ENCODE measurements at places on chromosomes 1 and 21.
A peak's percentile ranks its signal among the peaks of the same experiment; 100 is the strongest.

DNA sequence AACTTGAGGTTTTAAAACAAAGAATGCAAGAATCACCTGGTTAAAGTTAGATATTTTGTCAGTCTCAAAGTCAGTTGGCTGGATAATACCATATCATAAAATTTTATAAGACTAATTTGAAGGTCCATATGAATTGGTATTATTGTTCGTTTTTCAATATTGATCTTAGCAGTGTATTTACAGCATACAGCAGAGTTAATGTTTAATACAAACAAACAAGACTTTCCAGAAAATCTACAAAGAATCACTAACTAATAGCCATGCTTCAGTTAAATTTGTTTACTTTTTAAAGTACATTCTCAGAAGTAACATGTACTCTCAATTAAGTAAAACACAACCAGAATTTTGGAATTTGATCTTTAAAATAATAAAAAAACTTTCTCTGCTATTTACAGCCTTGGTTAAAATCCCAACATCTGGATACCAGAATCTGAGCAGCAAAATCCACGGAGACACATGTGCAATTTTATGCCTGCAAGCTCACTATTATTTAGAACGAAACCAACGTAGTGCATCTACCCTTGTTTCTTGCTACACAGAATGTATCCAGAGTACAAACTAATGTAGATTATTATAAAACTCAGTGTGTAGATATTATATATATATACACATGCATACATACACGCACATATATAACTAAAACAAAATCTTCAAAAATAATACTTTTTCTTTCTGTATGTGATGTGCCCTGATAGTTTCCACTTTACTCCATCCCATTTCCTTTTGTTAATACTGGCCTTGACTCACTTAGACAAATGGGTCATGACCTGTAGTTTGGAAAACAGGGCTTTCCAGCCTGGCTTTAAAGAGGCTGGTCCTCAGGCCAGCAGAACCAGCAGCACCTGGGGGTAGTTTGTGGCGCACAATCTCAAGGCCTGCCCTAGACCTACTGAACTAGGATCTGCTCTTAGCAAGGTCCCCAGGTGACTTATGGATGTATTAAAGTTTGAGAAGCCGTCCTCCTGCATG is 63.6 kb upstream of the ERG start:
- no peak for DNase-seq

DNA sequence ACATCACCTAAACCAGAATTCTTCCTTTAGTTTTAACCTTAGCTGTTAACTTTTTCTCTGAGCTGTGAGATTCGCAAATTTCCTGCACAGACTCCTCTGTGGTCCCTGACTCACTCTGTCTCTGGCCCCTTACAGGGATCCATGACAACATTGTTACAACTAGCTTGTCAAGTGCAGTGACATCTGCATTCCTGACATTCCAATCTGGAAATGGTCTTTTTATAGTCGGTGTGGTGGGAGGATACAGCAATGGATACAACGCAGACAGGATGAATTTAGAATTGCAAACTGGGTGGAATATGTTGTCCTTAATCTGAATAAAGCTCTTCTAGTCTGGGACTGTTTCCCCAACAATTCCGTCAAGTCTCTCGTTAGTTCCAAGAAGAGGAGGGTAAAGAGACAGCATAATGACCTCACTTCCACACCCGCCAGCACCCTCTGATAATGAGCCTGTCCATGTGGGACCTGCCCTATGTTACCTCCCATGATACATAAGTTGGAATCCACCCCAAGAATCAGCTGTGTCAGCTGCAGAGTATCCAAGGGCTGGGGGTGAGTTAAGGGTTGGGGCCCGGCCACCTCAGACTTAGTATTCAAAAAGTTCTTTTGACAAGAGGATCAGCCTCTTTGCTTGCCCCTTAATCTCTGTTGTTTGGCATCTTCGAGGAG is 49.4 kb downstream of the ILDR2 start:
- no peak for DNase-seq

DNA sequence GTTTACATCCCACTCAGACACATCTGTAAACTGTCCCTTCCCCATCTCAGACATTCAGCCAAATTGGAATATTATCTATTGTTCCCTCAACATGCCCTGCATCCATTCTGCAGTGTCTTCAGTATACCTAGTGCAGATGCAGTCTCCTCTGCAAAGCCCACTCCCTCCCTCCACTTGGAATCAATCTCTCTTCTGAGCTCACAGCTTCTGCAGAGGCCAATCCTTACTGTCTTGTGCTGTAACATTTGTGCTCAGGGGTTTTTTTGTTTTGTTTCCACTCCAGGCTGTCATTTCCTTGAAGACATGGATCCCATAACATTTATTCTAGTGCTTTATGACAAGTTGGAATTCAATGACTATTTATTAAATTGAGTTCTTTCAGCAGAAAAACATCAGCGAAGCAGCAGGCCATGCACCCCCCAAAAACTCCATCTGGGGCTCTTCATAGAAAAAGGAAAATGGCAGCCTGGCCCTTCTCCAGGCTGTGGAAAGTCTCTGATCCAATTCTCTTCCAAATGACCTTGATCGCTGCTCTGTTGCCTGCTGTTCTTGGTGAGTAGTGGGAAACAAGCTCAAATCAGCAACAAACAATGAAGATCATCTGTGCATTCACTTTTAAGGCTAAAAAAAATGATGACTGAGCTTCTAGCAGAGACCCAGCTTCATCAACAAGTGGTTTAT is 8.7 kb downstream of the C4BPA start:
- no peak for DNase-seq

GRCh38 chr1:65206836-65207235 is 58.8 kb downstream of the AK4 start:
- DNase-seq = no peak

- no peak for DNase-seq
Observed at GRCh38 chr1:223189903-223190724, 47.1 kb upstream of the TLR5 start.

DNA sequence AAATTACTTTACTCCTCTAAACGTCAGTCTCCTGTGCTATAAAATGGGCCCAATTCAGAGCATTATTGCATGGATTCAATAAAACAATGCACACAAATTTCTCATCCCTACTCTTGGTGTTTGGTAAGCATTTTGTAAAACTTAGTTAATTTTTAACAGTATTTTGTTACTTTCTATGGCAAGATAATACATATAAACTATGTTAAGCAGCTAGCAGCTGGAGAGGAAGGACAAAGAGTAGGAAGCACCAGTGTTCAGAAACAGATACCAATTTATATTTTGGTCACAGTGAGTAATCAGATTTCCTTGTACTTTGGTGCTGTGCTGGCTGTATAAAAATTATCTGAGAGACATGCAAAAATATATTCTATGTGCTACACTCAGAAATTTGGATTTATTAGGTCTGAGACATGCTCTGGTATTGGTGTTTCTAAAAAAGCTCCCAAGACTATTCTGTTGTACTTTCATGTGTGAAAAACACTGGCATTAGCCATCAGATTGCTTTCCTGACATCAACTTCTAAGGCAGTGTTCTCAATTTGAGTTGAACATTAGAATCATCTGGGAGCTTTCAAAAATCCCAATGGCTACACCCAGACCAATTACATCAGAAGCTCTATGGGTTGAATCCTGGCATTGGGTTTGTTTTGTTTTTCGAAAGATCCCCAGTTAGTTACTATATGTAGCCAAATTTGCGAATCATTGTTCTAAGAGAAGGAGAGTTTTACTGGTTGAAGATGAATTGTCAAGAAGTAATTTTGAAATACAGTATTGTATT is 100.3 kb upstream of the C1orf87 start:
- no peak for DNase-seq

- no peak for DNase-seq
Observed at GRCh38 chr1:53273526-53273925, 35.2 kb upstream of the MAGOH start.

- no peak for DNase-seq
Observed at GRCh38 chr1:229271448-229272159, 693 bp downstream of the RAB4A start.

DNA sequence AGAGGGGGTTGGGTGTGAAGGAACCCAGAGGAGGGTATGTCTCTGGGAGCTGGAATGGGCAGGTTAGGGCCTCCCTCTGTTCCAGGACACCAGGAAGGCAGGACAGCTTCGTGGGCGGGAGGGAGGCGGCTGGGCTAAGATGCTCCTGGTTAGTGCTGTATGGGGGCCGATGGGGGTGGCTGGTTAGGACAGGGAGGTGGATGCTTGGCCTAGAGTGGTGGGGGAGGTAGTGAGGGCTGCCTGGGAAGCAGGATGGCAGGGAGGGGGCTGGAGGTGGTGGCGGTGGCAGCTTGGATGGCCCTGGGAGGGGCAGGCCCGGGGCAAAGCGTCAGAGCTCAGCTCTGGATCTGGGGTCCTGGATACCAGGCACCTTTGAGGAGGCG is 6.2 kb upstream of the MMP23B start:
- no peak for DNase-seq

- DNase-seq = no peak
Observed at GRCh38 chr1:168498159-168498631, 45.6 kb downstream of the XCL2 start.

GRCh38 chr1:21294266-21294989 is 4.2 kb upstream of the ECE1 start:
- no peak for DNase-seq

GRCh38 chr1:46603858-46604549 is at the start of gene MKNK1:
TSS of gene MKNK1 (minus strand) at chr1:46604268. CDS start at chr1:46583327, 20,941 bp downstream.
- DNase-seq = peak; percentile 82

- DNase-seq = no peak
Observed at GRCh38 chr1:200042119-200042551, 14.6 kb downstream of the NR5A2 start.

- no peak for DNase-seq
Observed at GRCh38 chr1:210347112-210347511, 18.4 kb downstream of the HHAT start.

GRCh38 chr1:200653022-200653462 is 16.7 kb downstream of the DDX59 start:
- no peak for DNase-seq

GRCh38 chr21:41368735-41369104 is 6.9 kb downstream of the MX2 start:
- no peak for DNase-seq

DNA sequence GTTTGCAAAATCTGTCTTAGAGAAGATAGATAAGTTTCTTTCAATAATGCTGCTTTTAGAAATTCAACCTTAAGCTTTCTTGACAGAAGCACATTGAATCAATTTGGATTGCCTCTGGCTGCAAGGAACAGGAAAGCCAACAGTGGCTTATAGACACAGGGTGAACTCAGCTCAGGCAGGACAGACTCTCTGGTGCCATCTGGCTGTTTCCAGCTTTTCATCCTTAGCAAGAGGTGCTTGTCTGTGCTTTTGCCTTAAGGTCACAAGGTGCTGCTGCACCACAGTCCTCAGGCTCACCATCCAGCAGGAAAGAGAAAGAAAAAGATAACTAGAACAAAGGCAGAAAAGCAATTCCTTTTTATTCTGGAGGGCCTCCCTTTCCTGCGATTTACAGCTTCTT is 93.7 kb upstream of the ETS2 start:
- no peak for DNase-seq

- DNase-seq = no peak
Observed at GRCh38 chr1:166905900-166906299, 29.8 kb upstream of the TADA1 start.

DNA sequence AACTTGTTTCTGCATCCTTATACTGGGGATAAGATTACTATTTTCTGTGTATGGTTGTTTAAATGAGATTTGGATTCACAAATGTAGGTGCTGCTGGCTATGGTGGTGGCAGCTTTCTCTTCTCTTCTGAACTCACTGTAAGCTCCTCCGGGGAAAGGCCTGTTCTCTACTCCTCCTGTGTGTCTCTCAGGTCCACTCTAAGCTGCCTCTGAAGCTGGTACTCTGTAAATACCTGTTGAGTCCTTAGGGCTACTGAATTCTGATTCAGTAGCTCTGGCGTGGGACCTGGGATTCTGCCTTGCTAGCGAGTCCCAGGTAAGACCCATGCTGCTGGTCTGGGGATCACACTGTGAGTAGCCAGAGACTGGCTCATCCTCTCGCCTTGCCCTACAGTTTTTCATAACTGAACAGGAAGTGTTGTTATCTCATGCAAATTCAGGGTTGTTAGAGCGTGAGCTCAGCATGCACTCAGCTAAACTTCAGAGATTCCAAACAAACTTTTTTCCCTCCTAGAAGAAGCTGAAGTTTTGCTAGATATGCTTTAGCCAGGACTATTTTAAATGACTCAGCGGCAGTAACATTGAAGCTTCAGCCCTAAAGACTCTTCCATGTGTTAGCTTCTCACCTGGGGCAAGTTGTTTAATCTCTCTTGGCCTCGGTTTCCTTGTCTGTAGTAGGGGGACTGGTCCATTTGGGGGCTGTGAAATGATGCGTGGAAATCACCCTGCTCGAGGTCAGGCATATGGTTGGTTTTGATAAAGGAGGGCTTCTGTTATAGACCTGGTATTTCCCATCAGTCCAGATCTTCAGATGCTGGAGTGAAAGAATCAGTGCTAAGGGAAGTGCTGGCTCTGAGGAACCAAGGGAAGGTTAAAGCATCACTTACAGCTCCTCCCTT is 271.5 kb upstream of the TMEM51 start:
- no peak for DNase-seq

DNA sequence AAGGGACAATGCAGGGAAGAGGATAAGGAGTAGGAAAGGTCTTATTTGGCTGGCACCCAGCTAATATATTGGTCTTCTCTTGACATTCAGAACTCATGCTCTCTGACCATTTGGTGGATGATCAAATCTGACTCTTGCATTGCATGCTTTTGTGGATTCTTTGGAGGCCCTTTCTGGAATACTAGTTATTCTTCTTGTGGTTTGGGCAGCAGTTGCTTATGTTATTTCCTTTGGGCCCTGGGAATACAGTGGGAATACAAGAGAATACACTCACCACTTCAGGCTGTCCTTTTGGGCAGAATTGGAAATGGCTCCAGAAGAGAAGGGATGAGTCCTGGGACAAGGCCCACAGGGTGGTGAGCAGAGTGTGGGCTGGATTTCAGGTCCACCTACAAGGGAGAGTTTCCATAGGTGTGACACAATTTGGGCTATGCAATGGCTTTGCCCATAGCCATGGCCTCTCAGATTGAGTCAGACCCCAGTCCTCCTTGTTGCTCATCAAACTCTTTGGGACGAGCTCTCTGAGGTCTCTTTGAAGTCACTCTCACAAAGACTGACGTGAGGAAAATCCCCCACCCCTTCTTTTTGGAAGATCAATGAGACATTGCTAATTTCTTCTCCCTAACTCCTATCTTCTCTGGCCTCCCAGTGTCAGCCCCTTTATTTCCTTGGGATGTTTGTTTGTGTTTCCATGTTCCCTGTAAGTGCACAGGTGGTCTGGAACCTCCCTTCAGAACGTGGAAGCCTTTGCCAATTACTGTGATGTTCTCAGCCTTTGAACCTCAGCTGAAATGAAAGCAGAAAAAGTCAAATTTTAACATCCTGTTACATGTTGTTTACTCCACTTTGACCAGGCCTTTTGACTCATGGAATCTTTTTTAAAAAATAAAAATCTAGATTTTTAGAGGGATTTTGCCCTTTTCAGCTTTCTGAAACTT is 19.4 kb downstream of the HSD11B1 start:
- DNase-seq = no peak

Data from iPS DF 19.7 (cell line).